ENCODE measurements at places on chromosomes 4 and X. TPM values are rescaled to one million over a fixed set of nuclear protein-coding genes. Genes with fewer than 3 reads are reported as not detected.

DNA sequence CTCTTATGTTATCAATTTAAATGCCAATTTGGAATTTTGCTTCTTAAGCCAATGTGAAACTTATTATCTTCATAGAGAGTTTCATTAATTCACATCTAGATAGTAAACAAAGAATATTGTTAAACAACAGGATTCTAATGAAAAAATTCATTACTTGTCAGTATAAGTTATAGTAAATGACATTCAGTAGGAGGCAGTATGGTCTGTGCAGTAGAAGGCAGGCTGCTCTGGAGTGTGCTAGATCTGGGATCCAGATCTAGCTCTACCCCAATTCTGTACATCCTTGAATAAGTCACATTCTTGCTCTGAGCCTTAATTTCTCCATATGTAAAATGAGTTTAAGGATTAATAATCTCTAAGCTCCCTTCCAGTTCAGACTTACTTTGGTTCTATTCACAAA, 202.7 kb upstream of the POU3F4 start:
- no peak for DNase-seq

- DNase-seq, result no peak
These were observed 22.4 kb upstream of the MAGEA8 start for GRCh38 chrX:149858592-149858991.

GRCh38 chrX:50115973-50116372, 84.8 kb downstream of the AKAP4 start:
- no peak for DNase-seq

DNA sequence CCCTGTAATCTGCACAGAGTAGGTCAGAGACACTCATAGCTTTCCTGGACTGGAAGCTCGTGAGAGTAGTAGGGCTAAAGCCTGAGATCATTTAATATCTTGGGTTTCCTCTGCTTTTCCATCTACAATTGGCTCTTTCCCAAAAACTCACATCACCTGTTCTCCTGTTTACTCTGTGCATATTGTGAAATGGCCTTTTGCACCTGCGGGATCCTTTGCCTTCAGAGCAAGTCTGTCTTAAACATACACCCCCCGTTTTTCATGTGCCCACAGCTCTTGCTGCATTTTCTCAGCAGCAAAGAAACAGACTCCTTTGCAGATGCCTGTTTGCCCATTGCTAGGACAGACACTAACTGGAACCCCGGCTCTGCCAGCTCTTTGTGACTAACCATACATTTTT, 608.3 kb upstream of the PCDH10 start:
- no peak for DNase-seq

- DNase-seq, result no peak
These were observed 645.0 kb downstream of the PCDH7 start for GRCh38 chr4:31365006-31365690.

DNA sequence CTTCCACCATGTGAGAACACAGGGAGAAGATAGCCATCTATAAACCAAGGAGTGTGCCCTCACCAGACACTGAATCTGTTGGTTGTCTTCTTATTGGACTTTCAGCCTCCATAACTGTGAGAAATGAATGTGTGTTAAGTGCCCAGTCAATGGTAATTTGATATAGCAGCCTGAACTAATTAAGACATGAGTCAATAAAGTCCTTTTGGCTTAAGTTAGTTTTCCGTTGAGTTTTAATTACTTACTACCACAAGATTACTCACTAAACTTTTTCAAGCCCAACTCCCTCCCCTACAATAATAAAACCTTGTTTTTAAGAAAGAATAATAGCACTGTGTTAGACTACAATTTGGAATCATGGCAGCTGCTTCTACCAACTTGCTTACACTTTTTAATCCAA, 324.2 kb downstream of the PCDH19 start:
- no peak for DNase-seq

GRCh38 chr4:60865273-60865672, 334.9 kb upstream of the ADGRL3 start:
- peak; percentile 36 for DNase-seq

GRCh38 chrX:112941209-112941837, 100.7 kb upstream of the AMOT start:
- DNase-seq, result no peak

GRCh38 chr4:37073226-37073840, 171.2 kb upstream of the NWD2 start:
- DNase-seq, result no peak

DNA sequence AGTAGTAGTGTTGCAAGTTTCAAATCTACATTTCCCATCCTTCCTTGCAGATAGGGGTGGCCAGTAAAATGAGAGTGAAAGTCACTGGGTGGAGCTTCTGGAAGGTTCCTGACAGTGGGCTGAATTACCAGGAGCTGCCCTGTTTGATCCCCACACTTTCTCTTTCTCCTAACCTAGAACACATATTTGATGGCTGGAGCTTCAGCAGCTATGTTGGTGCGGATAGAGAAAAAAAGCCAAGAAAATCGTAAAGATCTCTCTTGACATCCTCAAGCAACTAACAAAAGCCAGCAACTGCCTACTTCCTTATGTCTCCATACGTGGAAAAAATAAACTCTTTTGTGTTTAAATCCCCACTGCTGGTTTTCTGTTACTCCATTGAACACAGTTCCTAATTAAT, 32.2 kb downstream of the ZNF275 start:
- no peak for DNase-seq

GRCh38 chrX:133746593-133746992, 238.8 kb downstream of the GPC3 start:
- no peak for DNase-seq

DNA sequence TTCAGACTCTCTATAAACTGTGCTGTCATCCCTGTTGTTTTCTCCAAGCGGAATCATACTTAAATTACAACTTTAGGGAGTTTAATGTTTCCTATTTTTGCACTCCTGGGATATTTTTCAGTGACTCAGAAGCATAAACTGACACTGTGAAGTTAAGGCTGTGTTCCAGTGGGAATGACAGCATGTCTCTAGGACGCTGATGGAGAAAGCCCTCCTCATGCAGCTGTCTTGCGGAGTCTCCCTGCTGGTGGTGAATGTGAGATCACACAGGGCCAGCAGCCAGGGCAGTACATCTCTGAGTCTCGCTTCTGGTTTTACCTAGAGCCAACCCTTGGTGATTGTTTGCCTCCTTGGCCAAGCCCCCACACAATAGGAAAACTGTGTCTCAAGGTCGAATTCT, 53.3 kb downstream of the NFKB1 start:
- DNase-seq, result peak; percentile 46

- no peak for DNase-seq
These were observed 824 bp downstream of the SASH3 start for GRCh38 chrX:129780441-129781105.

DNA sequence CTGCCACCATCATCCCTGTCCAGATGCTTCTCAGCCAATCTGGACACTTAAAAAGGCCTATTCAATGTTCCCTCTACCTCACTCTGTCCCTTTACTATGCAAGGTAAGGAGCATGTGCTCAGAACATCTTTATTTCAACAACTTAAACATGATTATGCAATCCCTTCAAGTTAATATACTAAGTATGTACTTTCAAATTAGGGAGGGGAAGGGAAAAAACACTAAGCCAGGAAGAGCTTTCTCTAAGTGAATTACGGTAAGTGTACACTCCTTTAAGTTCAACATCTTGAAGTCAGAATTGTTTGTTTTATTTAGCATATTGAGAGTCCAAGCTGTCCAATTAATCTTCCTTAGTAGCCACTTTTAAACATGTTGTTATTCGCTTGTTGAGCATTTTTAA, 14.1 kb downstream of the SLC10A7 start:
- no peak for DNase-seq

- no peak for DNase-seq
These were observed 209.1 kb upstream of the FAT1 start for GRCh38 chr4:186932631-186933187.

- DNase-seq, result no peak
These were observed 39.6 kb upstream of the GPR173 start for GRCh38 chrX:53009032-53009431.

DNA sequence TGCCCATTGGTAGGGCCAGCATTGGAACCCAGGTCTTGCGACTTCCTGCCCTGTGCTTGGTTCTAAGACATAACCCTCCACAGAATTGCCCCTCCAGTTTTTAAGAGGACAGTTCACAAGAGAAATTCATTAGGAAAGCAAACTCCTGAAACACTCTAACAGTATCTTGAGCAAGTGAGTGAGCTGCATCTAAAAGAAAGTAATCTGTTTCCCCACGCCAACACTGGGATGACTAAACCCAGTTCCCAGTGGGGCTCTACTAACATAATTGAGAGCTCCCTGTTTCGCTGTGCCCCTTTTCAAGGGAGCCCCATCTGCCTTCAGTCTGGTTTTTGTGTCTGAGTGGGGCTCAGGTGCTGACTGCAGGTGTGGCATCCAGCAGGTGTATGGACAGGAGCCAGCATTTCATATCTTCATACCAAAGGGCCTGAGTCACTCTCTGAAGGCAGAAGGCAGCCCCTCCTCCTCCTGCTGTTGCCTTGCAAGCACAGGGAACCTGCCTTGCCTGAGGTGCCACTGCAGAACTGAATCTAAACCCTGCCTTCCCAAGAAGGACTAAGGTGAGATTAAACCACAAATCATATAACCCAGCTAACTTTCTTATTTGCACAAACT, 8.0 kb downstream of the AMOT start:
- DNase-seq, result no peak

DNA sequence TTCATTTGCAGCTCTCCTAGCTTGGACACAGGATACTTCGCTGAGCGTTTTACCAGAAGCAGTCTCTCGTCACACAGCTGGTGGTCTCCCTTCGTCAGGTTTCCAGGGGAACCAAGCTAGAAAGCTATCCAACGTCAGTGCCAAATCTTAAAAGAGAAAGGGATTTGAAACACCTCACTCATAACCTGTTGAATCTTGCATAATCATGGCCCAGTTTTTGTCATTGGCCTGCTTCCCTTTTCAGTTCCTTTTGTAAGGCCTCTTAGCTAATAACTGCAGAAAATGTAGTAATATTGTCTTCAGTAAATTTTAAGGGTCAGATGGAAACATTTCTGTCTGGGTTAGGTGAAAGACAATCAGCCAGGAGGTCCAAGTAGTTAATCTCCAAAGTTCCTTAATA, 22.0 kb downstream of the RAB39B start:
- no peak for DNase-seq

- no peak for DNase-seq
These were observed 39.3 kb downstream of the SLAIN2 start for GRCh38 chr4:48380583-48381167.

The ARHGAP10 gene
- 39.4 TPM for polyA plus RNA-seq

The FGF13 gene
- 109 TPM for polyA plus RNA-seq

The HSPA4L gene
- polyA plus RNA-seq, result 7.1 TPM

The ADGRG2 gene
- polyA plus RNA-seq, result 2.5 TPM

The HSD17B13 gene
- not detected for polyA plus RNA-seq

The SPIN2A gene
- polyA plus RNA-seq, result 3.4 TPM

The FAM241A gene
- 4.0 TPM for polyA plus RNA-seq

The KIT gene
- polyA plus RNA-seq, result 7.6 TPM

The GCNA gene
- 2.1 TPM for polyA plus RNA-seq

The SLC6A14 gene
- polyA plus RNA-seq, result not detected

The RAB39B gene
- polyA plus RNA-seq, result 0.40 TPM

The SMR3B gene
- polyA plus RNA-seq, result not detected

The SULT1E1 gene
- 20.9 TPM for polyA plus RNA-seq

The ZDHHC15 gene
- 3.4 TPM for polyA plus RNA-seq

All from hindlimb muscle (tissue), 1 donor.